ENCODE measurements at places on chromosomes 5 and 9. TPM values are rescaled to one million over a fixed set of nuclear protein-coding genes. Genes with fewer than 3 reads are reported as not detected.

The TMEFF1 gene
- total RNA-seq = 1.1 TPM

The DOLK gene
- total RNA-seq = 38.9 TPM

The SEMA6A gene
- 0.21 TPM for total RNA-seq

The HTR1A gene
- total RNA-seq = not detected

The TPPP gene
- 5.2 TPM for total RNA-seq

The MELK gene
- 78.3 TPM for total RNA-seq

The ZNF622 gene
- 43.1 TPM for total RNA-seq

The FGFR4 gene
- 23.4 TPM for total RNA-seq

The RNF44 gene
- total RNA-seq = 33.6 TPM

The SLC34A3 gene
- 0.13 TPM for total RNA-seq

The FCN2 gene
- not detected for total RNA-seq

The ENG gene
- 0.17 TPM for total RNA-seq

The SLC6A3 gene
- 0.07 TPM for total RNA-seq

The CCNH gene
- 40.1 TPM for total RNA-seq

The C9orf50 gene
- total RNA-seq = not detected

The CEL gene
- 0.58 TPM for total RNA-seq

The ZNF782 gene
- 1.9 TPM for total RNA-seq

The TSSK1B gene
- not detected for total RNA-seq

The ATG12 gene
- 51.0 TPM for total RNA-seq

The COL27A1 gene
- 15.5 TPM for total RNA-seq

The MARCHF3 gene
- total RNA-seq = 1.2 TPM

The ECM2 gene
- total RNA-seq = 0.10 TPM

The PCDHGC5 gene
- total RNA-seq = 0.05 TPM

The SHC3 gene
- 0.80 TPM for total RNA-seq

The CRHBP gene
- total RNA-seq = 0.24 TPM

The MARCOL gene
- not detected for total RNA-seq

The LCNL1 gene
- 0.02 TPM for total RNA-seq

The DMRT2 gene
- total RNA-seq = not detected

The SHROOM1 gene
- total RNA-seq = 11.0 TPM

The IFT74 gene
- total RNA-seq = 18.0 TPM

The TAF11L11 gene
- total RNA-seq = 0.42 TPM

The CETN3 gene
- 27.1 TPM for total RNA-seq

The PLAA gene
- 31.6 TPM for total RNA-seq

The C6 gene
- not detected for total RNA-seq

The RPS23 gene
- 3,745 TPM for total RNA-seq

The GRIA1 gene
- not detected for total RNA-seq

The CNTFR gene
- 0.08 TPM for total RNA-seq

The IL31RA gene
- 2.0 TPM for total RNA-seq

The ZNF879 gene
- total RNA-seq = 0.42 TPM

The OR1J2 gene
- not detected for total RNA-seq

The PFN3 gene
- total RNA-seq = not detected

The IFNB1 gene
- total RNA-seq = not detected

The COL23A1 gene
- not detected for total RNA-seq

The CFAP77 gene
- 0.28 TPM for total RNA-seq

The PCDHA1 gene
- 0.21 TPM for total RNA-seq

The OLFML2A gene
- 18.2 TPM for total RNA-seq

The FBP2 gene
- not detected for total RNA-seq

The TAF7 gene
- 74.4 TPM for total RNA-seq

Data from A549 treated with CpdA at 1 μM for 4 hours (cell line).